ENCODE measurements at places on chromosomes 2 and 18.

DNA sequence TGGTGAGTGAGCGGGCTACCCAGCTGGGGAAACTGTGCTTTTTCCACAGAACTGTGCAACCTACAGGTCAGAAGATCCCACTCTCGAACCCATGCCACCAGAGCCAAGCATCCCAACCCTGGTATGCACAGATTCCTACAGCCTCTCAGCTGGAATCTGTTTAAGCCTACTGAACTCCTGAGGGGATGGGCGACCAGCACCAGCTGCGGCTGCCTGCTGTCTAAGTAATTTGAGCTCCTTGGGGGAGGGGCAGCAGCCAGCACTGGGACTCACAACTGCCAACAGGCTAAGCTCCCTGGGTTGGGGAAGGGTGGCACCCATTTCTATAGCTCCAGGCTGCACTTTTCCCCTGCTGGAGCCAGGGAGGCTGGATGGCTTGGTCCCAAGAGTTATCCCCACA lies 11.8 kb downstream of the CYP27C1 start:
- no peak for DNase-seq

- no peak for DNase-seq
Measured at GRCh38 chr2:106886916-106887758, 1.2 kb upstream of the ST6GAL2 start.

DNA sequence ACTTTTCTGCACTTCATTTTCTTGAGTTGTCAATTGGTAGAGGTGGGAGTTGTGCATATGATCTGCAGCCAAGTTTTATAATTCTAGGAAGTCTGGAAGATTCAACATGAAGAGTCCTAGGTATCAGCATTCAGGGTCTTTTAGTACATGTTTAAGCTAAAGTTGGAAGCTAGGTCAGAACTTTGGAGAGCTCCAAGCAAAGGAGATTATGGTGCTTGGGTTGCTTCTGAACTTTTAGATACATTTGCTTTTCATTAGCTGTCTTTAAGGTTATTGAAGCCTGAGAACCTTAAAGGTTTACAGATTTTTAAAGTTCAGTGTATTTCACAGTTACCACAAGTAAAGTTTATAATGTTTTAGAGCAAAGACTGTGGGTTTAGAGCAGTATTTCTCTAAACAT lies 85.5 kb downstream of the EPC2 start:
- no peak for DNase-seq

GRCh38 chr18:10405816-10406663 lies 48.4 kb upstream of the APCDD1 start:
- no peak for DNase-seq

DNA sequence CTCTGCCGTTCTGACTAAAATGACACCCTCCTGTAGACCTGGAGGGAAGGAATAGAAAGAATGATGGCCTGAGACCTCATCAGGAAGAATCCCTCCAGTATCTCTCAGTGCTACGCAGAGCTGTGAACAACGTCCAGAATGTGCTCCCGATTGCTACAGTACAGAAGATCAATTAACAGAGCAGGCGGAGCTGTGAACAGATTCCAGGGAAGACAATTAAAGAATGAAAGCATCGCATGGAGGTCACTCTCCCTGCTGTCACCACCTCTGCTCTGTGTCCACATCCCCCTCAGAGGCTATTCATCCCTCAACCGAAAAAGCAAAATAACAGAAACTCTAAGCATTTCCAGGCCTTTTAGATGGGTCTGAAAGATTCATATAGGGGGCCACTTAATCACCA lies 481.0 kb downstream of the EIPR1 start:
- no peak for DNase-seq
